Hippocampal formation (tissue), 2 donors: ENCODE measurements at places on chromosomes 16 and 17.

DNA sequence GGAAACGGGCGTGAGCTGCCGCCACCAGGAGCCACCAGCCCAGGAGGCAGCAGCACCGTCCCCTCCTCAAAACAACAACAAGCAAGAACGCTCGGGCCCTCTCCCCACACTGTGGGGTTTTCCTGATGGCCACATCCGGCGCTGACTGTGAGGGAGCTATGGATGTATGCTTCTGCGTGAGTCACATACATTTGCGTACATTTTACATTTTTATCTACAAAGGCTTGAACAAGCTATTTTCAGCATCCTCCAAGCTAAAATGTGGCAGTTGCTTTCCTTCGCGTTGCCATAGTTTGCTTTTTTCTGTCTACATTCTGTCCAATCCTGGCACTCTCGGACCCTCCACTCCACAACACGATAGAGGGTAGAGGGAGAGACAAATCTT, 2.0 kb upstream of the ABR start:
- DNase-seq = no peak

DNA sequence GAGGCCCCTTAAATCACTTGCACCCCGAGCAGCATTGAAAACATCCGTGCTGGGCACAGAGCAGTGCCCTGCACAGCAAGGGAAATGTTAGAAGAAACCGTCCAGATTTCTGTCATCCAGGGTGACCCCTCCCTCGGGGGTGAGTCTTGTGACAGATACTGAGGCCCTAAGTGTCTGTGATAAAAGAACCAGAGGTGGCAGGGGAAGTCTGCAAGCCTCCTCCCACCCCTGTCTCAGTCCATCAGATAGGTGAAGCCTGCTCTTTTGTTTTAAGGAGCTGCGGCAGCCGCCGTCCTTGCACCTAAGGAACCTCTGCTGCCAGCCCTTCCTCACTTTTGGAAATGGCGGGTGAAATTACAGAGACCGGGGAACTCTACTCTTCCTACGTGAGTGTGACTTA, 845 bp upstream of the NAT9 start:
- DNase-seq = no peak

- no peak for DNase-seq
These were observed 366.0 kb upstream of the CCL2 start for GRCh38 chr17:33889040-33889439.

DNA sequence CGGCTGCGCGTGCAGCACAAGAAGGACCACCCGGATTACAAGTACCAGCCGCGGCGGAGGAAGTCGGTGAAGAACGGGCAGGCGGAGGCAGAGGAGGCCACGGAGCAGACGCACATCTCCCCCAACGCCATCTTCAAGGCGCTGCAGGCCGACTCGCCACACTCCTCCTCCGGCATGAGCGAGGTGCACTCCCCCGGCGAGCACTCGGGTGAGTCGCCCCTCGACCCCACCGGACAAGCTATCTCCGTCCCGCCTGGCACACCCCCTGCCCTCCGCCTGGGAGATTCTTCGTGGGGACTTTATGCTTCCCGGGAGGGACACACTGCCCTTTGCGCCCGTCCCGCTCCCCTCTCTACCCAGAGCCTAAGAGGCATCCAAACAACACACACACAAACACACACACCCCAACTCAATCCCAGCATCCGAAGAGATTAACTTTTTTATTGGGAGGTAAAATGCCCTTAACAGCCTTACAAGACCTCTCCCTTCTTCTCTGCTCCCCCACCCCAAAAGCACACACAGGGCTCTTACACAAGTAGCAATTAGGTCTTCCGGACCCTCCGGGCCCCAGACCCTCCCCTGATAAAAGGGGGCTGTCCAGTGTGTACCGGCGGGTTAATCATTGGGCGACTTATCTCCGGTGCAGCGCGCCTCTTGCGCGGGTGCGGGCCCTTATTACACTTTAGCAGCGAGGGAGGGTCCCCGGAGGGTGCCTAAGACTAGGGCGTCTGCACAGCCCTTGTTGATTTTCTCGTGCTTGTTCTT, 2.1 kb downstream of the SOX9 start:
- peak; percentile 15 for DNase-seq

- no peak for DNase-seq
These were observed 24.3 kb downstream of the G6PC1 start for GRCh38 chr17:42924891-42925290.

GRCh38 chr16:81997738-81998137, 13.5 kb downstream of the SDR42E1 start:
- no peak for DNase-seq

DNA sequence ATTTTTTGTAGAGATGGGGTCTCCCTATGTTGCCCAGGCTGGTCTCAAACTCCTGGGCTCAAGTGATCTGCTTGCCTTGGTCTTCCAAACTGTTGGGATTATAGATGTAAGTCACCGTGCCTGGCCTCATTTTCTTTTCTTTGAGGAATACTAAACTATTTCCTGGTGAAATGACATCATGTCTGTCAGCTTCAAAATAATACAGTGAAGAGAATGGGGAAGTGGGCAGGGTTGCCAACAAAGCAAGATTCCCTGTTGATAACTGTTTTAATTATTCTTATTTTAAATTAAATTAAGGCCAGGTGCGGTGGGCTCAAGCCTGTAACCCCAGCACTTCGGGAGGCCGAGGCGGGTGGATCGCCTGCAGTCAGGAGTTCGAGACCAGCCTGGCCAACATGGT, 21.1 kb downstream of the PIPOX start:
- DNase-seq = no peak

DNA sequence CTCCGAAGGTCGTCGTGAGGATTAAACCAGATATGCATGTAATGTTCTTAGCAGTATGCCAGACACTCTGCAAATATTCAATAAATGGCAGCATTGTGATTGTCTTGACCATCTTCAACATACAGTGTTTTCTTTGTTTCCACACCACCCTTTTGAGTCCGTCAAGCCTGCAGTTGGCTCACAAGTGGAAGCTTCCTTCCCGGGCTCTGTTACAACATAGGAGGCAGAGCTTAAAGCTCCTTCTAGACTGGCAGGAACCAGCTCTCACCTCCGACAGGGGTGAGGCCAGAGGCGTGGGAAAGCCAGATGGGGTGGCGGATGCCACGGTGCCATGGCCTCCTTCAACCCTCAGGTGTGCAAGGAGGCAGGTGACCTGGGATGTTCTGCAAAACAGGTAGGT, 138.3 kb downstream of the FOXL1 start:
- DNase-seq = no peak

- no peak for DNase-seq
These were observed 6.9 kb downstream of the DEXI start for GRCh38 chr16:10935226-10935915.

DNA sequence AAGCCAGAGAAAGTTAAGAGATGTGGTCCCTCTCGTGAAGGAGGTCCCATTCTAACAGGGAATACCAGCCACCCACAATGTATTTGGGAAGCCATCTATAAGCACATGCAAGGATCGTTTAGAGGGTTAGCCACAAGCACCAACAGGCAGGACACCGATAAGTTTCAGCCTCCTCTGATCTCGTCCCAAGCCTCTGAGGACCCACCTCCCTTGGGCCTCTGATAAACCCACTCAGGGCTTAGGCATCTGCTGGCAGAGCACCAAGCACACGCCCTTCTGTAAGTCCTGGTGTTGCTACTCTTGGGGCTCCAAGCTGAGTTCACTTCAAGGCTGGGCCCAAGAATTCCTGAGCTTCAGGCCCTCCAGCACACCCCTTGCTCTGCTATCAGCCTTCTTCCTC, 5.4 kb upstream of the PNPO start:
- DNase-seq = no peak

- DNase-seq = no peak
These were observed 810 bp upstream of the GAN start for GRCh38 chr16:81313701-81314602.

DNA sequence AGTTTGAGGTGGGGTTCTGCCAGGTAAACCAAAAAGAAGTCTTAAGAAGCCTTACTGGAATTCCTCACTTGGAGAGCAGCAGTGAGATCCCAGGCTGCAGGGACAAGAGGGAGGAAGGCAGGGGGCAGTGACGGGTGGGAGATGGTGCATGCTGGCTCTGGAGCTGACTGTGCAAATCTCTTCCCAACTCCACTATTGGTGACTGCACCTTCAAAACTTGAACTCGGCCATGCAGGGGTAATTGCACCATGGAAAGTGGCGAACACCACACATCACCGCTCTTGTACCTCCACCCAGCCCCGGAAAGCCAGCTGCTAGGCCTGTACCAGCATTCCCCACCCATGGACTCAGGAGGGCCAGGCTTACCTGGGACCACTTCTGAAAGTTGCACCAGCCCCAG, 51.4 kb upstream of the CDR2 start:
- no peak for DNase-seq

GRCh38 chr17:18256351-18256750, 2.2 kb downstream of the FLII start:
- DNase-seq = no peak

DNA sequence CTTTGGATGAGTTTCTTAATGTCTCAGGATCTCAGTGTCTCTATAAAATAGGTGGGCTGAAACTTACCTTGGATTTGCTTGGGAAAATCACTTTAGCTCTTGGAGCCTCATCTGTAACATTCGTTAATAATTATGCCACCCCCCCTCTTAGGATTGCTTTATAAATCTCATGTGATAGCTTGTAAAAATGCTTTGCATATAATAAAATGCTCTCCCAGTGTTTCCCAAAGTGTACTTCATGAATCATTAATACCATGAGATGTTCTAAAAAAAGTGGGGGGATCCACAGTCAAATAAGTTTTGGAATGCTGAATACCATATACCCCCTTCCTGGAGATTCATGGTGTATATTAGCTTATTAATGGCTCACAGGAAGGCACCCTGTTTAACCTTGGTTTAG, 5.2 kb downstream of the KRT39 start:
- no peak for DNase-seq

DNA sequence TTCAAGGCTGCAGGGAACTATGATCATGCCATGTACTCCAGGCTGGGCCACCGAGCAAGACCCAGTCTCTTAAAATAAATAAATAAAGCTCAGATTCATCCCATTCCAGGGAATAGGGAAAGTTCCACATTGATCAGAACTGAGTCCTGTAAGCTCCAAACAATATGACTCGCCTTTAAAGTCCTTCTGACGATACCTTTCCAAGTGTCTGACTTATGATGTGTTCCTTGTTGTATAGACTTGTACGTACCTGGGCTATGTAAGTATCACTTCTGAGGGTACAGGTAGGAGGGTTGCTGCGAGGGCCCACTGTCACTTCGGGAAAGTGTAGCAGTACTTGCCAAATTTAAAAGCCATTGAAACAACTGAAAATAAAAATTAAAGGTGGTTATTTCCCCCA, 252.8 kb downstream of the IRX3 start:
- no peak for DNase-seq

DNA sequence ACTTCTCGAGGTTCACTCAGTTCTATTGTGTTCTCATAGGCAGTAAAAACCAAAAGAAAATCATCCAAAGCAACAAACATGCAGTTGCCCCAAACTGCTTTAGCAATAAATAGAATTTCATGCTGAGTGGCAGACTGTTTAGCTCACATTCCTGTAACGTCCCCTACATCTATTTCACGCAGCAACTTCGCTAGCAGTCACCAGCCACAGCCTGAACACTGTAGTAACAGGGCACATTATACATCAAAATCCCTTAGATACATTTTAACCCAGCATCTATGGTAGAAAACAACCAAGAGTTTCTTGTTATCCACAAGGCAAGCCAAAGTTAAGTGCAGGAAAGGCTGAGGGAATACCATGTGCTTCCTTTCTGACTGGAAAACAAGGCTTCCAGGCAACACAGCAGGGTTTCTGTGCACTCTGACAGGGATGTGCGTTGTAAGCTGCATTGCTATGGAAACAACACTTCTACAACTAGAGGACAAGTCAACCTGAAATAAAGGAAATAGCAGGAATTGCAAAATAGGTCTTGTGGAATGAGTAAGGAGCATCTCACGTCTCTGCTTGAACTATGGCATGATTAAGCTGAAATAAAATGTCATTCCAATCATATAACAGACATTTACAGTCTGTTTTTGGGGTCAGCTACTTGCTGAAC, 55.4 kb downstream of the CFDP1 start:
- DNase-seq = peak; percentile 65

GRCh38 chr17:53137869-53138268, 684.9 kb upstream of the KIF2B start:
- no peak for DNase-seq

- no peak for DNase-seq
These were observed 3.0 kb upstream of the MTMR4 start for GRCh38 chr17:58517378-58517927.

GRCh38 chr16:88785106-88785924, at the start of gene PIEZO1:
Gene PIEZO1 (minus strand): TSS chr16:88785220. CDS start chr16:88784964, 256 bp downstream.
- peak; percentile 65 for DNase-seq

DNA sequence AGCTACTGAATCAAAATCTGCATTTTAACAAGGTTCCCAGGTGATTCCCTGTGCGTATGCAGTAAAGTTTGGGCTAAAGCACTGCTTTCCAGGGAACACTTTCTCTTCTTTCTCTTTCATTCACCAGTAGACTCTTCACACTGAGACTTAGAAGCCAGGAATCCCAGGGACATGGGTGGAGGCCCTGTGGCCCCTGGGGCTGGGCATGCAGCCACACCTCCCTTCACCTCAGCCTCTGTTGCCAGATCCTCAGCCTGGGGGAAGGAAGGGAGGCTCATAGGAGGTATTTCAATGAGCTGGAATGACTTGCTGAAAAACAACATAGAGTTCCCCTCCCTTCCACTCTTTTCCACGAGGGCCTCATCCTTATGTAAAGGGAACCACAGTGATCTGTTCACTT, 1.2 kb downstream of the G6PC3 start:
- no peak for DNase-seq

GRCh38 chr17:55340686-55341085, 75.9 kb downstream of the HLF start:
- DNase-seq = peak; percentile 35

- no peak for DNase-seq
These were observed 73.6 kb downstream of the KLHDC4 start for GRCh38 chr16:87692176-87692575.

- no peak for DNase-seq
These were observed 3.0 kb upstream of the TAC4 start for GRCh38 chr17:49850772-49851386.

GRCh38 chr16:22352723-22353122, 21.7 kb downstream of the CDR2 start:
- DNase-seq = no peak

DNA sequence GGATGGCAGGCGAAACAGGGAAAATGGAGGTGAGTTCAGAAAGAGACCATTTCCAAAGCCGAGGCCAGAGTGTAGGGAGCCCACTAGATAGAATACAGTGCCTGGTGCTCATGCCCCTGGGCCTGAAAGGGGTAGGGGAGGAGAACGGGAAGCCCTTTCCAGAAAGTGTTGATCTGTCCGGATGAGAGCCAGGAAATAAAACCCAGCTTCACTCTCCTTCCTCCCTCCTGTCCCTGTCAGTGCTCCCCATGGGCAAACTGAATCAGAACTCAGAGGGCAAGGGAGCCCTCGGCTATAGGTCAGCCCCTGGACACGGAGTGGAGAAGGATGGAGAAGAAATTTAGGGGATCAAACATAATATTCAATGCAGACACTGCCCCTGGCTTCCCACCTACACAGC, 57.7 kb upstream of the RPL38 start:
- no peak for DNase-seq

- no peak for DNase-seq
These were observed 2275.5 kb downstream of the TP53TG3F start for GRCh38 chr16:35734728-35735402.
